ENCODE measurements at places on chromosomes 2 and 18. TPM values are rescaled to one million over a fixed set of nuclear protein-coding genes. Genes with fewer than 3 reads are reported as not detected.

DNA sequence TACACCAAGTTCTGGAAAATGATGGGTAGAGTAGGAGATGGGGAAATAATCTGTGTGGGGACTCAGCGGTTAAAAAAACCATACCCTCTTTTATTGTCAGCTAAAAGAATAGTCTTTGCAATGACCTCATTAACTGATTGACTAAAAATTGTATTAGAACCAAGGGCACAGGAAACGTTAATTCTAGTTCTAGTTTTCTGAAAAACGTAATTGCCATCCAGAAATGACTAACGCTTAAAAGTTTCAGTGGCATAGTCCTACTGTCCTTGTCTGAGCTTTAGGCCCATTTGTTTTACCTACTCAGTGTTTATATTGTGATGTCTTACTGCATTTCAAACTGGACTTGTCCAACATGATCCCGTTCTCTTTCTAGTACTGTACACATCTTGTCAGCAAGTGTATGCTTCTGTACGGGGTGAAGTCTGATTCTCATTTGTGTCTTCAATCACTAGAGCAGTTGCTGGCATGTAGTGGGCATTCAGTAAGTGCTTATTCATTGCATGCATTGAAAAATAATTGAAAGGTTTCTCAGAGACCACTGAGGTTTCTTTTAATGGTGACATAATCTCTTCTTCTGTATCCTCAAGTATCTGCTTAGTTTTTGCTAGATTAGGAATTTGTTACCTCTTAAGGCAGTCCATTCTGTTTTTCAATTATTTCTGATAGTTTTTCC is 81.5 kb downstream of the ZNF407 start:
- no peak overlapping the region for H3K4me3 ChIP-seq
- H3K27ac ChIP-seq = no peak overlapping the region
- H3K27me3 ChIP-seq = no peaks in the 10 kb centered on the region
- DNase-seq = no peak

- H3K4me3 ChIP-seq = no peak overlapping the region
- H3K27ac ChIP-seq = no peak overlapping the region
- H3K4me1 ChIP-seq = no peaks in the 10 kb centered on the region
- no peaks in the 10 kb centered on the region for H3K36me3 ChIP-seq
- DNase-seq = no peak
- no peaks in the 10 kb centered on the region for H3K27me3 ChIP-seq
Measured at GRCh38 chr2:27873091-27873490, 17.1 kb downstream of the RBKS start.

- H3K36me3 ChIP-seq = no peaks in the 10 kb centered on the region
- no peak overlapping the region for H3K4me3 ChIP-seq
- no peaks in the 10 kb centered on the region for H3K27me3 ChIP-seq
- no peak overlapping the region for H3K27ac ChIP-seq
- no peaks in the 10 kb centered on the region for H3K4me1 ChIP-seq
Measured at GRCh38 chr18:20971886-20972267, 139.7 kb downstream of the ROCK1 start.

DNA sequence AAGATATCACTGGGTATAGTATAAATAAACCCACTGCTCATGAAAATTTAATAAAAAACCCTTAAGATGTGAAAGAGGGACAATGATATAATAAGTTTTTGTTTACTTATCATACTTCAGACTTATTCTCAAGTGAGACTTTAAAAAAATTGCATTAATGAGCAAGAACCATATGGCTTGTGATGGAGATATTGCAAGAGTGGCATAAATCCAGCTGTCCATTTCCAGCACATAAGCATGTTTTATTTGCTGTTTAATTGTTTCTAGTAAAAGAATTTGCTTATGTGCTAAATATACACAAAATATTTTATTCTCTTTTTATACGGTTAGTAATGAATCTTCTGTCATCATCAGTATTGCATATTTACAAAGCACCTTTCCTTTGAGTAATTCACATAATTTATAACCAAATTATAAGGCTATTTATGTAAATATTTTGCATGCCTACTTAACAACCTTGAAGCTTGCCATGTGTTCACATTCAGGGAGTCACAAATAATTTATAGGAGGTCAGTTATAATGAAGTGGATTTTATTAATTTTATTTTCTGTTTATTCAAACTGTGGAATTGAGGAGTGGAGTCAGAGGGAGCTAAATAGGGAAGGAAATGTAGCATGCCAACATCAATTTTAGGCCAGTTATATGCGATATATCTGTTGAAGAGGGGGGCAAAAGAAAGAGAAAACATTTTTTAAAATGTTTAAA is 318.5 kb upstream of the CWC22 start:
- DNase-seq = no peak
- H3K36me3 ChIP-seq = no peaks in the 10 kb centered on the region

GRCh38 chr2:105796791-105797190 is 52.1 kb downstream of the NCK2 start:
- H3K4me3 ChIP-seq = peak overlapping the region; percentile 18
- no peaks in the 10 kb centered on the region for H3K27me3 ChIP-seq
- H3K4me1 ChIP-seq = peaks cover 90% of the 10 kb centered on the region
- no peaks in the 10 kb centered on the region for H3K36me3 ChIP-seq
- DNase-seq = no peak

DNA sequence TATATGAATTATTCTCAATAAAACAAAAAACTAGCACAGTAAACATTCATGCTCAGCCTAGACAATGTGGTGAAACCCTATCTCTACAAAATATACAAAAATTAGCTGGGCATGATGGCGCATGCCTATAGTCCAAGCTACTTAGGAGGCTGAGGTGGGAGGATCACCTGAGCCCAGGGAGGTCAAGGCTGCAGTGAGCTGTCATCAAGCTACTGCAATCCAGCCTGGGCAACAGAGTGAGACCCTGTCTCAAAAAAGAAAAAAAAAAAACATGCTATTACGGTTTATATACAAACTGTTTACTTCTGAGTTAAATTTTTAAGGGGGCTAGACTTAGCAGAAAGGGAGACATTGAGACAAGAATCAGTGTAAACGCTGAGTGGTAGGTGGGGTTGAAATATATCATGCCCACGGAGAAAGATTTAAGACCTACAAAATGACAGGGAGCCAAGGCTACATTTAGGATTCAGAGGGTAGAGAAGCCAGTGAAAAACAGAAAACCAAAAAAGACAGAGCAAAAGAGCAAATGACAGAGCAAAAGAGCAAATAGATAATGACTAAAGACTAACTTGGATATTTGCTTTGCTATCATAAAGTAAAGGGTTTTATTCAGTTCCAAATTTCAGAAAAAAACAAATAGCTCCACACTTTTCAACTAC is 7.5 kb downstream of the TTC32 start:
- no peaks in the 10 kb centered on the region for H3K27me3 ChIP-seq
- no peak overlapping the region for H3K4me3 ChIP-seq
- DNase-seq = no peak
- no peaks in the 10 kb centered on the region for H3K36me3 ChIP-seq
- H3K27ac ChIP-seq = no peak overlapping the region
- H3K4me1 ChIP-seq = peaks cover 17% of the 10 kb centered on the region

DNA sequence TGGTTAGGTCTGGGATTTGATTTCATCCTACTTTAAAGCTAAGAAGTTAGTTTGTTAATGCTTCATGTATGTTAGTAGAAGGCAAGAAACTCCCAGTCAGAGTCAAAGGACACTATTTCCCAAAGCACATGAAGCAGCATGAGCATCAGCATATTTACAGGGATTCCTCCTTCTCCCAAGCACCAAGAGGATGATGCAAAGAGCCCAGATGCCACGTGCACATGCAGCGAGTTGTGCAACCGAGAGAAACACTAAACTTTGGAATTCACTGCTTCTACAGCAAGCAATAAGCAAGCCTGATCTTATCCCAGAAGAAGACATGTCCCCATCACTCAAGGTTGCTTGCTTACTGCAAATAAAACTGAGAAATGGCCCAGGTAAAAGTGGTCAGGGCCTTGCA is 32.5 kb downstream of the CPO start:
- H3K4me3 ChIP-seq = no peak overlapping the region
- no peak for DNase-seq
- H3K36me3 ChIP-seq = no peaks in the 10 kb centered on the region

DNA sequence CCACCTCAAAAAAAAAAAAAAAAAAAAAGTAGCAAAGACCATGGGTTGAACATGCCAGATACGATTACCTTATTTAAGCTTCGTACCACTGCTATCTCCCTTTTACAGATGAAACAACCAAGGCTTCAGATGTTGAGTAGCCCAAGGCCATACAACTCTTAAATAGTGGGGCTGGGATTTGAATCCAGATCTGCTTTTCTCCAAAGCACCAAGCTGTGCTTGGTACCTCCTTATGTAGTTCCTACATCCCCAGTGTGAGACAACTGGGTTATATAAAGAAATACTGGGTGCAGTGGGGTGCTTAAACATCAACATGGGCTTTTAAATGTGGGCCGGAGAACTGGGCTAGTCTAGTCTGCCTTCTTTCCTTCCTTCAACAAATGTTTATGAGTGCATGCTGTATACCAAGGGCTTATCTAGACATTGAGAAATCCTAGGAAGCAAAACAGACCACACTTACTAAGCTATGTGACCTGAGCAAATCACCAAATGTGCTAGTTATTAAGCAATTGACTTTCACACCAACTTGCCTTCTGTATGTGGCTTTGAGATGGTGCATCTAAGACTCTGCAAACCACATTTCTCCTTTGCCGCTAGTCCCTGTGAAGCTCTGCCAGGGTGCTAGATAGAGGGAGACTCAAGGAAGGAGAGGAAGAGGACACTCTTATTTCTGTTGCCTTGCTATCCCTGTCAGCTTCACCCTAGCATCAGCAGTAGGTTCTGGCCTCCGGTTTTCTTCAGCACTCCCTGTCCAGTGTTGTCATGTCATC is 206.8 kb upstream of the FBXO11 start:
- peaks cover 13% of the 10 kb centered on the region for H3K4me1 ChIP-seq
- no peak overlapping the region for H3K4me3 ChIP-seq
- H3K27me3 ChIP-seq = no peaks in the 10 kb centered on the region
- H3K27ac ChIP-seq = no peak overlapping the region

GRCh38 chr2:141555876-141556470 is 574.8 kb downstream of the LRP1B start:
- H3K27ac ChIP-seq = no peak overlapping the region
- no peaks in the 10 kb centered on the region for H3K27me3 ChIP-seq
- H3K4me3 ChIP-seq = no peak overlapping the region

- DNase-seq = no peak
- no peak overlapping the region for H3K4me3 ChIP-seq
- no peak overlapping the region for H3K27ac ChIP-seq
- no peaks in the 10 kb centered on the region for H3K4me1 ChIP-seq
- H3K36me3 ChIP-seq = peaks cover 4% of the 10 kb centered on the region
- no peaks in the 10 kb centered on the region for H3K27me3 ChIP-seq
Measured at GRCh38 chr2:186508263-186508662, 22.2 kb downstream of the ZC3H15 start.

DNA sequence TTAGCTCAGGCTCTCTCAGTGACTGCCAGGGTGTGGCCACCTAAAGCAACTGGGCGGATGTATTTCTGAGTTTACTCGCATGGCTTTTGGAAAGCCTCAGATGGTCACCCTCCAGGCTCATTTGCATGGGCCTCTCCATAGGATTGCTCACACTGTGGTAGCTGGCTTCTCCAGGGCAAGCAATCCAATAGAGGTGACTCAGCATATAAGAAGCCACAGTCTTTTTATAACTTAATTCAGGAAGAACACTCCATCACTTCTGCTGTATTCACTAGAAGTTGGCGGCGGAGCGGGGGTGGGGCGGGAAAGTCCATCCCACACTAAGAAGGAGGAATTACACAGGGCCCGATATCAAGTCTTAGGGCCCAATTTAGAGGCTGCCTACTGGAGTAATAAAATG is 3.6 kb upstream of the DOK6 start:
- H3K4me1 ChIP-seq = peaks cover 2% of the 10 kb centered on the region
- peaks cover 7% of the 10 kb centered on the region for H3K27me3 ChIP-seq
- H3K27ac ChIP-seq = no peak overlapping the region
- DNase-seq = no peak

- no peak for DNase-seq
- no peaks in the 10 kb centered on the region for H3K36me3 ChIP-seq
- H3K4me3 ChIP-seq = no peak overlapping the region
- H3K4me1 ChIP-seq = no peaks in the 10 kb centered on the region
- peaks cover 3% of the 10 kb centered on the region for H3K27me3 ChIP-seq
Measured at GRCh38 chr2:182210669-182211068, 216.2 kb downstream of the PDE1A start.

Gene MRO
- not detected for total RNA-seq

Gene PFN4
- total RNA-seq = not detected

Gene LHCGR
- not detected for total RNA-seq

Measured in T-cell (primary cell).